ENCODE measurements at places on chromosomes 1 and 21. TPM values are rescaled to one million over a fixed set of nuclear protein-coding genes. Genes with fewer than 3 reads are reported as not detected.

Gene ADAMTS5
- 5.8 TPM for total RNA-seq

Gene AGMAT
- total RNA-seq: 0.21 TPM

Gene RGS1
- total RNA-seq: 127 TPM

Gene SPATA45
- not detected for total RNA-seq

Data from thoracic aorta (tissue), 2 donors.